ENCODE measurements at places on chromosomes 16 and 17.

GRCh38 chr16:89729293-89729692 is 8.0 kb downstream of the ZNF276 start:
- DNase-seq: no peak

- no peak for DNase-seq
Observed at GRCh38 chr16:55846598-55847346, 13.9 kb upstream of the CES1 start.

- no peak for DNase-seq
Observed at GRCh38 chr17:81189670-81190530, 23.9 kb upstream of the AATK start.

- DNase-seq: no peak
Observed at GRCh38 chr17:57708410-57708809, 36.7 kb downstream of the CCDC182 start.

DNA sequence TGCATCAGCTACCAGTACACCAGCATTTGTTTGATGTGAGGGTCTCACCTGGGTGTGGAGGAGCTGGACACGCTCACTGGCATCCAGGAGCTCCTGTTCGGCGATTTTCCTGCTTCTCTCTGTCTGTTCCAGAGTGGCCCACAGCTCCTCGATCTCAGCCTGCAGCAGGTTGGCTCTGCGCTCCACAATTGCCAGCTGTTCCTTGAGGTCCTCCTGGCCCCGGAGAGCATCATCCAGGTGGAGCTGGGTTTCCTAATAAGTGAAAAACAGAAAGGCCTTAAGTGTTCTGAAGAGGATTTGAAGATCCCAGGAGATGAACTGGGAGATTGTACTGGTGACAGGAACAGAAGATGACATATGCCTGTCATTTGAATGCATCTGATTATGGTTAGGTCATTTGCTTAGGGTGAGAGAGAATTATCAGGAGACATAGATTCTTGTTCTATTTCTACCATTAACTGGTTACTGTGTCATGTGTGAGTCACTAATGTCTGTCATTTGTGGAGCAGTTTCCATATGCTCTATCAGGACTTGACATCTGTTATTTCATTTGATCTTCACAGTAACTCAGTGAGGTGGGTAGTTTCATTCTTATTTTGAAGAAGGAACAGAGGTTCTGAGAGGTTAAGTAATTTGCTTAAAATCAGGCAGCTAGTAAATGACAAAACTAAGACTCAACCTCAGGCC is 21.5 kb upstream of the MYH13 start:
- DNase-seq: no peak

- DNase-seq: no peak
Observed at GRCh38 chr17:82503094-82503727, 16.3 kb upstream of the FOXK2 start.

GRCh38 chr17:81660441-81660840 is 4.1 kb upstream of the PDE6G start:
- no peak for DNase-seq

GRCh38 chr17:40070709-40071312 is 8.0 kb downstream of the THRA start:
- no peak for DNase-seq

- DNase-seq: no peak
Observed at GRCh38 chr17:57490890-57491289, 234.6 kb downstream of the MSI2 start.

DNA sequence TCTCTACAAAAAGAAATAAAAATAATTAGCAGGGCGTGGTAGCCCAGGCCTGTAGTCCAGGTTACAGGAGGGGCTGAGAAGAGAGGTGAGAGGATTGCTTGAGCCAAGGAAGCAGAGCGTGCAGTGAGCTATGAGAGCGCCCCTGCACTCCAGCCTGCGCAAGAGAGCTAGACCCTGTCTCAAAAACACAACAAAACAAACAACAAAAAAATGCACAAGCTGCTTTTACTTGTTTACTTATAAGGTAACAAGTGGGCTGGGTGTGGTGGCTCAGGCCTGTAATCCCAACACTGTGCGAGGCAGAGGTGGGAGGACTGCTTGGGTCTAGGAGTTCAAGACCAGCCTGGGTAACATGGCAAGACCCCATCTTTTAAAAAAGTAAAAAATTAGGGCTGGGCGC is 1.7 kb downstream of the CYTH1 start:
- DNase-seq: no peak

GRCh38 chr17:50312308-50312707 is 33.6 kb upstream of the XYLT2 start:
- DNase-seq: no peak

GRCh38 chr16:11946433-11946832 is 4.6 kb upstream of the NPIPB2 start:
- no peak for DNase-seq

DNA sequence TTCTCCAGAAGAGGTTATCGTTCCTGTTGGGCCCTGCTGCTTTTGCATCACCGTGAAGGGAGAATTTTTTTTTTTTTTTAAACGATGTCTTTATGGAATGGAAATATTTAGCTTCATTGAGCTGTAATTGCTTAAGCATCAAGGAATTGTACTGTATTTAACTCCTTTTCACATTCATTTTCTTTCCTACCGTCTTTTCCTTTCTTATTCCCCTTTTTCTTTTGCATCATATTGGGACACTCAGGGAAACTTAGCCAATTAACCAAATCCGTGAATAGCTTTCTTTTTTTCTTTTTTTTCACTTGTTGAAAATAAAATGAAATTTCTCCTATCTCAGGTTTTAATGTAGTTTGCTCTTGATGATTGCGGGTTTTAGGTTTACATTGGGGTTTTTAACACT is 1.5 kb downstream of the TNRC6A start:
- no peak for DNase-seq

- peak; percentile 68 for DNase-seq
Observed at GRCh38 chr16:84648595-84649510, 542 bp downstream of the KLHL36 start.

GRCh38 chr16:53826658-53827057 is 122.7 kb downstream of the FTO start:
- DNase-seq: no peak

DNA sequence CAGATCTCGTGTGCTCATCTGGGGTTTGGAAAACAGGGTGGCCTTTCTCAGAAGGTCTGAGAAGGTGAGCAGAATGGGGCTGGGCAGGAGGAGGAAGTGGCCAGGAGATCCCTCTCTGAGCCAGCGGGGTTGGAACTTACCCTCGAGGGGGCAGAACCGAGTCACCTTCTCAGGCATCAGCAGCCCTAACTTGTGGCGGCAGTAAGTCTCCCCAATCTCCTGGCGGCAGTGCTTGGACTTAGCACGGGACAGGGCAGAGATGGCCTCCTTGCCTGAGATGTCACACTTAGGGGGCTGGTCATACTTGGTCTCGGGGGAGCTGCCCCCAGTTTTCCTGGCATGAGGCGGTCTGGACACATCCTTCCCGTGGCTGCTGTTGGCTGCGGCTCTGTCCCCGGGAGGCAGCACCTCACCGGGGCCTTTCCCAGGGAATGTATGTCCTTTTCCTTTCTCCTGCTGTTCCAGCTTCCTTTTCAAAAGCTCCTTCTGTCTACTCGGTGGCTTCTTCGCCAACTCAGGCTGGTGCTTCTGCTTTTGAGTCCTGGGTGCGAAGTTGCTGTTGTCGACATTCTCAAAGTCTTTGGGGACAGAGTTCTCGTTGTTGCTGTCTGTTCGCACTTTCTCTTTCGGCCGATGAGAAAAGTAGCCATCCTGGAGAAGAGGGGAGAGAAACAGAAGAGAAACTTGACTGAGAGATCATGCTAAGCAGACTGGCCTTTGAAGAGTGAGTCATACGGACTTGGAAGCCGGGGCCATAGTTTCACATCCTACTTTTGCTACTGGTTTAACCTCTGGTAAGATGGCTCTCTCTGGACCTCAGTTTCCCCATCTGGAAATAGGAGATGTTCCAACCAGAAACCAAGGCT is 211.7 kb downstream of the XYLT1 start:
- DNase-seq: no peak

Measured in ascending aorta (tissue), 2 donors.